ENCODE measurements at places on chromosomes 6 and 20. TPM values are rescaled to one million over a fixed set of nuclear protein-coding genes. Genes with fewer than 3 reads are reported as not detected.

Gene SIGLEC1
- not detected for polyA plus RNA-seq

Gene VGLL2
- 0.02 TPM for polyA plus RNA-seq

Gene NMBR
- polyA plus RNA-seq = not detected

Gene PROKR2
- polyA plus RNA-seq = 0.13 TPM

Gene TP53TG5
- not detected for polyA plus RNA-seq

- DNase-seq = no peak
Measured at GRCh38 chr6:35016502-35017321, 124.4 kb downstream of the TCP11 start.

- no peak for DNase-seq
Measured at GRCh38 chr6:87344731-87345130, at the start of gene C6orf163. Gene C6orf163, plus strand, starts transcription at chr6:87344813. Its CDS starts 287 bp downstream, at chr6:87345100.

DNA sequence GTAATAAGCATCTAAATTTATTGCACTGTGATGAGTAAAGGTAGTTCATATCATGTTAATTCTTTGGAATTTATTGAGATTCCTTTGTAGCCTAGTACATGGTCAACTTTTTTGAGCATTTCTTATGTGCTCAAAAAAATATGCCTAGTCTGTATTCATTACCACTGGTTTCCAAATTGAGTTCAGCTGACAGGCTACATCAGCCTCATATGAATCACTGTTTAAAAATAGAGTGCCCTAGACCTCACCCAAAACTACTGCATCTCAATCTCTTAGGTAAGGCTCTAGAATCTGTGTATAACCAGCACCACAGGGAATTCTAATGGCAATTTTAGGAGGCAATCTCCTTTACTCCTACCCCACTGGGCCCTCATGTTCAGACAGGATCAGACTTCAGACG, 16.7 kb upstream of the FOXF2 start:
- DNase-seq = no peak

DNA sequence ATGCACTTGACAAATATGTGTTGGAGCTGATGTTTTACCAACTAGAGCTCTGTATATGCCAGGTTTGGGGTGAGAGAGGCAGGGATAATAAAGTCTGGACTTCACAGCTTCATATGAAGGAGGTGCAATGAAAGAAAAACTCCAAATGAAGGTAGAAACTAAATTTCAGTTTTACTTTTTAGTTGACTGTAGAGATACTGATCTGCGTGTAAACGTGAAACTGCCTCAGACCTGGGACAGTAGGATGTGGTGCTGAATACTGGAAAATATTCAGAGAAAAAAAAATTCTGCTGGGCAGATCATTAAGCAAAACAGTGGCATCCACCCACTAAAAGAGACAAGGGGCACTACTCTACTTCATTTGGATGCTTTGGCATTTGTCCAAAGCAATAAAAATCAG, 94.5 kb downstream of the BACH2 start:
- no peak for DNase-seq

- peak; percentile 89 for DNase-seq
Measured at GRCh38 chr6:108558372-108559096, 2.2 kb upstream of the FOXO3 start.

GRCh38 chr6:116390581-116390980, 19.8 kb downstream of the DSE start:
- DNase-seq = no peak

Data from SK-N-SH (cell line).